ENCODE measurements at places on chromosomes 12 and 14.

DNA sequence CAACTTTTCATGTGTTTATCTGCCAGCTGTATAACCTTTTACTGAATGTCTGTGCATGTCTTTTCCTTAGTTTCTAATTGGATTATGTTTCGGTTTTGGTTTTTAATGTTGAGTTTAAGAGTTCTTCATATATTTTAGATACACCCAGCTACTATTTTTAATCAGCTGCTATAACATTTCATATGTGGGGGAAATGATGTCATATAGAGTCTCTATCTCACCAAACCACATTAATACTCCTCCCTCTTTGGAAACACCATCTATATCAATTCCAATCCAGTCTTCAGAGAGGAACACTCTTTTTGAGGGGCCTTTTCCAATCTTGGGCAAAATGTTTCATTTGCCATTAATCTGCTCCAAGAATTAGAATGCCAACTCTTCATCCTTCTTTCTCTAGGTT, 28.5 kb upstream of the GCH1 start:
- no peak for DNase-seq

DNA sequence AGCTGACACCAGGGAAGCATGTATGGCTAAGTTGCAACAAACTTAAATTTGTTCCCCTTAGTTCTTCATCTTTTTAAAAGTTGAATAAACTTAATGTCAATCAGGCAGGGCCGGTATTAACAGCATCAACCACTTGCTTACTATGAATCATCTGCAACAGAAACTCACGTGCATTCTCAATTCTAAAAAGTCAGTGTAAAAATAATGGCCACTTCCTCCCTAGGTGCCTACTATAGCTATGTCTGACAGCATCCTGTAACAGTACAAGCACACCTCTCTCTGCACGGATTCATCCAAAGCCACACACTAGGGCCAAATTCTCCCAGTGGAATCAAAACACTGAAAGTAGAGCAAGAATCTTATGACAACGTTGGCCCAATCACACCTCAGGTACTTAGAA, 48.6 kb downstream of the PPP1R36 start:
- no peak for DNase-seq

DNA sequence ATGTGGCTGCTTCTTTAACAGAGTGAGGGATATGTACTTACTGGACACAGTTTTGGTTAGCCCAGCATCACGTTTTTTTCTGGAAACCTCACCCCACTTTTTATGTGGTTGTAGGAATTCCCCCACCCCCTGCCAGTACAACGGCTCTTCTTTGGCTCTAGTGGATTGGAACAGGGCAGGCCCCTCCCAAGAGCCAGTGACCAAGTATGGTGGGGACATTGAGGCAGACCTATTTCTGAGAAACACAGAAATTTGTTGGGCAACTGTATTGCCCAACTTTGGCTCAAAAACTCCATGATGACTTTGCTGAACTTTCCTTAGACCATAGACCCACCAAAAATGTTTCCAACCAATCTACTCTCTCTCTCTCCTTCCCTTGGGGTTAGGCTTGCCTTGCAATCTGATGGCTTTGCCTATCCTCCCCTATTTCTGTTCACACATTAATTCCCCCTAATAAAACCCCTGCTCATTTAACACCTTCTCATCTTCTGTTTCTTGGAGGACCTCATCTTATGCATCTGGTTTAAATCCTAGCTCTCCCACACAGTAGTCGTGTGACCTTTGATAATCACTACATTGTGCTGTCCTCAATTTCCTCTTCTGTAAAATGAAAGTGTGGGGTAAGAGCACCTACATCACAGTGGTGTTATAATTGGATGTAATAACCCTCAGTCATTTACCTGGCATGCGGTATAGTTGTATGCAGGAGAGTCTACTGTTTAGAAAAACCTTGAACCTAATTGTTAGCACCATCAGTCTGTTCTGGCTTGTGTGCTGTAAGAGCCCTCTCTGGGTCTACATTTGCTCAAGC, 71.7 kb downstream of the IGF1 start:
- no peak for DNase-seq

GRCh38 chr14:83126076-83126475, 1592.4 kb upstream of the SEL1L start:
- no peak for DNase-seq

- no peak for DNase-seq
These were observed 374.2 kb downstream of the PRKD1 start for GRCh38 chr14:29553427-29553826.

DNA sequence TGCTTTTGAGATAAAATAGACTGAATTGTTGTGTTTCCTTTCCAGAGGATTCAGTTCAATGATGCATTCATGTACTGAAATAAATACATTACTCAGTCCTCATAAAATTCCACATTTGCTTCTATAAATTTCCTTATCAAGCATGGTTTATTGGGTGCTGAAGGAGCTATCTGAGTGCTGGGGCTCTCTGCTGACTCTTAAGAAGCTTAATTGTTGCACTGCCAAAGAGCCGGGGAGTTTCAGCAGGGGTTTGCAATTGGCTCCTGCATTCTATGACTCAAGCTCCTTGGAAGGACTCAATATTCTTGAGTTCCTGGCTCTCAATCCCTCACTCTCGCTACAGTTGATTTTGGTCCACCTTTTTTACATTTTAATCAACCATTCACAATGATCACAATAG, 69.8 kb upstream of the PYGL start:
- no peak for DNase-seq

- DNase-seq, result peak; percentile 50
These were observed 45.1 kb downstream of the KCNA1 start for GRCh38 chr12:4954621-4955354.

DNA sequence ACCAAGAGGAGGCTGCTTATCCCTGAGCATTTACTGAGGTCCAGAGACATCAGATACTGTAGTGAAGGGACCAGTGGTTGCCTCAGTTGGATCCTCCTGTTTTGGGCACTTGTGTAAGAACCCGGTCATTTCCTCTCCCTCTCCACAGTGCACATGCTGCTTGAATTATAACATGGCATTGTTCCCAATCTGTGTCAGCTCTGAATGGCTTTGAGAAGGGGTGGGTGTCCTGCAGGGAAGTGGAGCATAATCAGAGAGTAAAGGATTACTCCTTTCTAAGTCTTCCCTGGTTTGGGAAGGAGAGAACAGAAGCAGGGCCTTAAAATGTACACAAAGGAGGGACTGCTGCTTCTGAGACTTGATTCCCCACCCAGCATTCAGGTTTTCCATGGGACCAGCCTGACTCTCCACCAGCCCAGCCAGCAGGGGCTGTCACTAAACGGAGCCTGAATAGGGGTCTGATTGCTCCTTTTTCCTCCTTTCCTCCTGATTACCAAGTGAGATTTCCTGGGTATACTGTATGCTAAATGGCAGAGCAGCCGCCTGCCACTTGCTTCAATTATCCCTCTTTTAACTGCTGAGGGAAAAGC, 78.4 kb downstream of the NRXN3 start:
- no peak for DNase-seq

GRCh38 chr12:15662983-15663659, 126.1 kb downstream of the EPS8 start:
- no peak for DNase-seq

DNA sequence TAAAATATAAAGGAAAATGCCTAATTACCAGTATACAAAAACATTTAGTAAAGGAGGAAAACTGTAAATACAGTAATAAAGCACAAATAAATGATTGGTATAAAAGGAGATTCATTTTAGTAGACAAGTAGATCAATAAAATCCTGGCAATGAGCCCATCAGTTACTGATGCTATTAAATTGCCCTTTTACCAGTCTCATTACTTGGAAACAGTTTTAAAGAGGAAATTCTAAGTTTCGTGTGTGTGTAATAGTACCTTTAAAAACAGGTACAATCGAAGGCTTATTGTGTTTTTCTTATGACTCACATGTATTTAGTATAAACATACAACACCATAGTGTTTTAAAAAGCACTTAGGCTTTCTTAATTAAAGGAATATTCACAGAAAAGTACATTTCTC, 46.4 kb upstream of the SYT10 start:
- no peak for DNase-seq

- peak; percentile 59 for DNase-seq
These were observed 236.1 kb upstream of the PLEKHG7 start for GRCh38 chr12:92466391-92467305.

DNA sequence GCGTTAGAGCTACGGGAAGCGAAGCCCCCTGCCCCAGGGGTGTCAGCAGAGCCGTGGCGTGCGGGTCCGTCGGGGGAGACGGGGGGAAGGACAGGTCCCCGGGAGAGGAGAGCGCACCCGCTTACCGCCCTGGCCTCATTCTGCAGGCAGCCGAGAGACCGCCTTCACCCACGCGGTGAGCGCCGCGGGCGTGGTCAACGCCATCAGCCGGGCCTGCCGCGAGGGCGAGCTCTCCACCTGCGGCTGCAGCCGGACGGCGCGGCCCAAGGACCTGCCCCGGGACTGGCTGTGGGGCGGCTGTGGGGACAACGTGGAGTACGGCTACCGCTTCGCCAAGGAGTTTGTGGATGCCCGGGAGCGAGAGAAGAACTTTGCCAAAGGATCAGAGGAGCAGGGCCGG, 10.5 kb downstream of the WNT5B start:
- no peak for DNase-seq

- DNase-seq, result no peak
These were observed 14.0 kb downstream of the XPOT start for GRCh38 chr12:64418209-64418608.

DNA sequence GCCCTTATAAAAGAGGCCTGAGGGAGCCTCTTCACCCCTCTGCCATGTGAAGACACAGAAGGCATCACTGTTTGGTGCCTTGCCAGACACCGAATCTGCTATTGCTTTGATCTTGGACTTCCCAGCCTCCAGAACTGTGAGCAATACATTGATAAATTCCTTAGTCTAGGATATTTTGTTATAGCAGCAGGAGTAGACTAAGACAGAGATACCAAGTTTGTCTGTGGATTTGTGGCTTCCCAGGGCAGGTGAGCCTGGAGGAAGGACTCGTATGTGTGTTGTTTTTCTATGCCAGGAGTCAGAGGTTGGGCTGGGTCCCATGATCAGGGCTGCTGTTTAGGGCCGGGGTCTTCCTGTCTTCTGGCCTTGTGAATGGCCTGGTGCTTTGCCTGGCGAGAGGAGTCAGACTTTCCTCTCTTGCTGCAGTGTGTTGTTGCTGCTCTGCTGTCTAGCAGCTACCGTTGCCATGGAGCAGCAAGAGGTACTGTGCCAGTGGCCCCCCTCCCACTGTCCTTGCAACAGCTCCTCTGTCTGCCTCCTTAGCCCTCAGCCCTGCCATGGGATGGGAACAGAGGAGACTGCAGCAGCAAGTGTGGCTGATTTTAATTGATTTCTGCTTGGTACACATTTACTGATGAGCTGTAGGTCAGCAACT, 111.2 kb downstream of the CHST11 start:
- DNase-seq, result no peak

DNA sequence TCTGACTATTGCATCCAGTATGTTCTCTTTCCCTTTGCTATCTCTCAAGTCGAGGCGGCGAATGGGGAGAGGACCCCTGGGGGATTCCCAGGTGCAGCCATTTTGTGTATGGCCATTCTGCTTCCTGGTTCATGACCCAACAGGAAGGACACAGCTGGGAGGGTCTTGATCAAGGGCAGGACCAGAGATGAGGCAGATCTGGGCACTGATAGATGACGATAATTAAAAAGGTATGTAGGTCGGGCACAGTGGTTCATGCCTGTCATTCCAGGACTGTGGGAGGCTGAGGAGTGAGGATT, 73.9 kb downstream of the EID3 start:
- no peak for DNase-seq

DNA sequence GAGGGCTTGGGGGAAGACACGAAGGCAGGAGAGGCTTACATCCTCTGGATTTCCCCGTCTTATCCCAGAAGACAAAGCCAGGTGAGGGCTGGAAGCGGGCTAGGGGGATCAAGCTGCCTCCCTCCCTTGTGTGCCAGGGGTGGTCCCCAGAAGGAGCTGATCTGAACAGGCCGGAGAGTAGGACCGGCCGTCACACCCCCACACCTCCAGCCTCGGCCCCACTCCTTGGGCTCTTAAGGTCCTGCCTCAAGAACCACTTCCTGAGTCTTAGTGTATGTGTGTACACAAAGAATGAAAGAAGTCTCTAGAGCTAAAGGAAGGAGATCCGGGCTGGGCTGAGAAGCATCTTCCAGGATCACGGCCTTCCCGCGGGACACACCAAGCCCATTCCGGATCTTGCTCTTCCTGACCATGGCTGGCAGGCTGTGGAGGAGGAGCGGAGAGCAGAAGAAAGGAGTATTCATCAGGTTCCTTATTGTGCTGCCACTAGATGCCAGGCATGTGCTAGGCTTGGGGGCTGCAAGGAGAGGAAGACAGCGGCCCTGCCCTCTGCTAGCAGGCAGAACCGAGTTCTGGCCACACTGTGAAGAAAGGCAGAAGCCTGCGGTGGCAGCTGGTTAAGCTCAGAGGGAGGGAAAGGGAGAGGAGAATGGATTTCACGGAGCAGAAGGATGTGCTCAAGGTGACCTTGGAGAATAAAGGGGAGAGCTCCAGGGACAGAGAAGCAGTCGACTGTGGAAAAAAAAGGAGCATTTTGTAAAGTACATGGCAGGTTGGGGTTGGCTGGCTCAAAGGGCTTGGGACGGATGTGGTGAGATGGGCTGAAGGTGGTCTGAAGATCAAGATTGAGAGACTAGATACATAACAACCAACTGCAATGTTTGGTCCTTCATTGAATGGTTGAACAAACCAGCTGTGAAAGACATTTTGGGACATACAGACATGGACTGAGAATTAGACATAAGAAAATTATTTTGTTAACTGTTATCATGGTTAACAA, 1.3 kb upstream of the CD63 start:
- no peak for DNase-seq

- peak; percentile 53 for DNase-seq
These were observed 1.2 kb upstream of the WSB2 start for GRCh38 chr12:118061873-118062843.

- peak; percentile 41 for DNase-seq
These were observed 198.2 kb downstream of the TSPAN9 start for GRCh38 chr12:3275171-3276041.

GRCh38 chr12:38490941-38491340, 174.4 kb downstream of the ALG10B start:
- DNase-seq, result no peak

DNA sequence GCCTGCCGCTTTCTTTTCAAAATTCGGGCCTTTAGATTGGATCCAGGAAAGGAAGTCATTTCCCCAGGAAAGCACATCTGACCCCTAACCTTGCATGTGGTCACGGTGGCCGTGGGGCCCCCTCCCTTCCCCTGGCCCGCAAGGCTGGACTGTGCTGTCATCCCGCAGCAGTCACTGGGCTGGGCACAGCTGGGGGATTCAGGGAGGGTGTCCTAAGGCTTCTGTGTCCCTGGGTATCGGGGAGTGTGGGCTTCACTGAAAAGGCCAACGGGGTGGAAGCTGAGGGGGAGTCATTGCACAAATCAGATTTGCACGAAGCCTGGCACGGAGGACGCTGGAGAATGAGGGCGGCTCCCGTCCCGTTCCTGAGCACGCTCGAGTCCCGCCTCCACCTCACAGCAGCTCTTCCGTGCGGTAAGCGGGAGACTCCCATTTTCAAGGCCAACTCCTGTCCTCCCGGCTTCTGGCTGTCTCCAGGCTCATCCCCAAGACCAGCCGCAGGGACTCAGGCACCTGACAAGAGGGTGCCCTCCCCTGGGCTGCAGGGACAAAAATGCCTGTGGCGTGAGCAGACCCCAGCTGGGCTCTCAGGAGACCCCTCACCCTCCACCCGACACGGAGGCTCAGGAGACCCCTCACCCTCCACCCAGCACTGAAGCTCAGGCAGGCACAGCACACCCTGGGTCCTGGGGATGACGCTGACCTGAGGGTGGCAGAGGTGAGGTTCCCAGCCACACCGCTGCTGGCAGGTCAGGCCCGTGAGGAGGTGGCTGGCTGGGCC, 9.6 kb downstream of the XRCC3 start:
- no peak for DNase-seq

Data from NCI-H187 (cell line).